ENCODE measurements at places on chromosomes 11 and 22.
A peak's percentile ranks its signal among the peaks of the same experiment; 100 is the strongest.

- no peak for DNase-seq
These were observed 689.3 kb downstream of the METTL15 start for GRCh38 chr11:28797536-28797935.

DNA sequence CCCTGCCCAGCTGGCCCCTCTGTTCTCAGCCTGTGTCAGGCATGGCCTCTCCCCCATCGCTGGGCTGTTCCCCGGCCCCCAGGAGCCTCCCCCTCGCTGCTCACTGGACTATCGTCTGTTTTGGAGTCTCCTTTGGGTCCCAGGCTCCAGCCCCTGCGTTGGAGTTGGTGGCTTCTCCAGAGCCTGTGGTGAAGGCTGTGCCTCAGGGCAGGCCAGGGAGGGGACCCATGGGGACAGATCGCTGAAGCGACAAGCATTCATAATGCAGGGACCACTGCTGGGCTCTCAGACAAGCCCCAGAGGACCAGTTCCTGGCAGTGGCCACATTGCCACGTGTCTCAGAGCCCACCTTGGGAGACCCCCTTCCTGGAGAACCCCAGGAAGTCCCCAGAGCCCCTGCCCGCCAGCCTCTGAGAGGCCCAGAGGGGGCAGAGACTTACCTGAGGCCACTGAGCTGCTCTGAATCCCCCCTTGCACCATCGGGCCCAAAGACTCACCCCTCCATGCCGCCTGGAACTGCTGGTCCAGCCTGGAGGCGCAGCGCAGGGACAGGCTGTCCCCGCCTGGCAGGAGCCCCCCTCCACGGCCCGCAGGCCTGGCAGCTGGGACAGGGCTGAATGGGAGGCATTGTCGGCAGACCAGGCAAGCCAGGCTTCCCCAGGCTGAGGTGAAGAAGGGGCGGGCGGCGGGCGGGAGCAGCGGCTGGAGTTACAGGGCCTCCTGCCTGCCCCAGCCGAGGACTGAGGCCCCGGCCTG is at the start of gene CHADL:
Gene CHADL, minus strand, starts transcription at position 555 of the 756 bp plus-strand sequence. Its CDS starts 50 bp downstream, at position 505.
- no peak for DNase-seq

DNA sequence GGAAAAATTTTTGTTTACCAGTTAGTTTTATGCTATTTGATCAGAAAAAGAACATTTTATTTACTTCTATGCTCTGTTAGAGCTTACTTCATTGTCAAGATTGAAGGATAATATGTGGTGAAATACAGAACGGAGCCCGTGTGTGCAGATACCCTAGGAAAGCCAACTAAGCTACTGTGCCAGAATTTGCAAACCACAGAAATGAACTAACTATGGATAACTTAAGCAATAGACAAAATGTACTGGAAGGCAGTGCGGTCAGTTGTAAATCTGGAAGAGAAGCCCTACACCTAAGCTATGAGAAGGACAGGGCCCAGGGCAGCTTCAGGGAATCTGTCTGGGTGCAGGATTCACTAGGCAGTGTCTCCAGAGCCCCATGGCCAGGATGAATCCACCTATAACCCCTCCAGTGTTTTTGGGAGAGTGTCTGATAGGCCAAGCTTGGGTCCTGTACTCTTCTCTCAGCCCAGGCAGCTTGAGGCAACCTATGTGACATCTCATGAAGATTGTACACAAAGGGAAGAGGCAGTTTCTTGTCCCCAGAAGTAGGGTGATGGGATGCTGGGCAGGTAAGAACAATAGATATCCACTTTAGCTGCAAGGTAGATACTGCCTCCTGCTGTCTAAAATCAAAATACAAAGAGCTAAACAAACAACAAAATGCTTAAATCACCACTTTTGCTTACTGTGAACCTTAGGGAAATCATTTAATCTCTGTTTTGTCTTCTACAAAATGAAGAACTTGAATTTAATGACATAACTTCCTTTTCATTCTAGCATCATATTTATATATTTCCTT is 12.1 kb downstream of the MMP7 start:
- no peak for DNase-seq

DNA sequence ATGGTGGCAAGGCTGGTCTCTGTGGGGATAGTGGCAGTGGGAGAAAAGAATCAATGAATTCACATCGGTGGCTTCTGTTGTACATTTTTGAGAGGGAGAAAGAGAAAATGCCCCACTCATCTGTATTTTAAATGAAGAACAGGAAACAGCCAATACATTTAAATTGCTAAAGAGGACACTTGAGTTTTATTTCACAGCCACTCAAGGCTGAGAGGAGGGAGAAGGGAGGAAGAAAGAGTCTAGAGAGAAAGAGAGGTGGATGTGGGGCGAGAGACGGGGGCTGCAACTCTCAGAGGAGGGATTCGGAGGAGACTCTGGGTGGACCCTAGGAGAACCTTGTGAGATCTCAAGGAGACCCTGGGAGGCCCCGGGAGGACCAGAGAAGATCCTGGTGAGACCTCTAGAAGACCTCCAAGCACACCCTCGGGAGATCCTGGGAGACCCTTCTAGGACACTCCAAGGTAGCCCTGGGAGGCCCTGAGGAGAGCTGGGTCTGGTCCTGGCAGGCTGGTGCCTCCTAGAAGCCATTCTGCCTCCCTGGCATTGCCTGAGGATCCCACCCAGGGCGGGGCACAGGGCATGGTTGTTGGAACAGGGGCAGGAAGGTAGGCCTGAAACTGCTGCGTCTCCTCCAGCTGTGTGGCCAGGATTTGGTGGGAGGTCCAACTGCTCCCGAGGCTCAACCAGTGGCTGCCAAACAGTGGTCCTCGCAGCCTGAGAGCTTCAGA is 91.0 kb upstream of the SHISAL1 start:
- no peak for DNase-seq

DNA sequence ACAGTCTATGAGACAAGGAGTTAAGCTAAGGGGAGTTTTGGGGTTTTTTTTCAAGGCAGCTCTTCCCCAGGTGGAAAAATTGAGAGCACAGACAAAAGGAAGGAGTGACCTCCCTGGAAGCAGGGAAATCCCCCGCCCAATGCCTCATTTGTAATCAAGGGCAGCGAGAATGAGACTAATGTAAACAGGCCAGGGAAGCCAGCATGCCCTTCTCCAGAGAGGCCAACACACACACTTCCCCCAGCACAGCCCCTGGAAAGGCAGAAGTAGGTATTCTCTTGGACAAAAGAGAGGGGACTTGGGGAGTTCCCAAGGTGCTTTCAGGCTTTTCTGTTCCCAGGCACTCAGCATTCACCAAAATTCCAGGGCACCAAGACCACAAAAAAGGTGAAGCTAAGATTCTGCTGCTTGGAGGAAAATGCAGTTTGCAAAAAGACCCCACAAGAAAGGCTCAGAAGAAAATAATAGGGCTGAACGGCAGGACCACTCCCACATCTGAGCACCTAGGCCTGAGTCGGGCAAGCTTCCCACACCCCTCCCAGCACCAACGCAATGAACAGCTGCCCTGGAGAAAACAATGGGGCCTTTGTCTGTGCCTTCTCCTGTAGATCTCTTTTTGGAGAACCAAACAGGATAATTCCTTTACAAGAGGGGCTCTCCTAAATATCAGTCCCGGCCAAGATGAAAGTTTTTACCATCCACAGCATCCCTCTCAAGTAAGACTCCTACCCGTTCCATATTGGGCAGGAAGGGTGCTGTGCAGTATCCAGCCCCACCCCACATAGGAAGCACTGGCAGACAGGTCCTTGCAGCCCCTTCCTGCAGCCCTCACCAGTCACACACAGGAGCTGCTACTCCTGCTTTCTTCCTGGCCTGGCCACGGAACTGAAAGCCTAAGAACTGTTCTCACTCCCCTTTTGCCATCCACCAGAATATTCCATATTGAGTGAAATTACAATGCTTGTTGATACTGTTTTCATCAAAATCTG is 70.7 kb upstream of the AKIP1 start:
- no peak for DNase-seq

- DNase-seq, result no peak
These were observed 34.8 kb upstream of the DDI1 start for GRCh38 chr11:104001561-104002056.

- DNase-seq, result no peak
These were observed 151.5 kb upstream of the CTSC start for GRCh38 chr11:88489030-88489429.

GRCh38 chr11:762421-763072 is 14.7 kb downstream of the GATD1 start:
- no peak for DNase-seq

- no peak for DNase-seq
These were observed 88.6 kb upstream of the KCNQ1OT1 start for GRCh38 chr11:2788168-2789071.

- DNase-seq, result no peak
These were observed 8.4 kb upstream of the IRAG1 start for GRCh38 chr11:10701982-10702381.

DNA sequence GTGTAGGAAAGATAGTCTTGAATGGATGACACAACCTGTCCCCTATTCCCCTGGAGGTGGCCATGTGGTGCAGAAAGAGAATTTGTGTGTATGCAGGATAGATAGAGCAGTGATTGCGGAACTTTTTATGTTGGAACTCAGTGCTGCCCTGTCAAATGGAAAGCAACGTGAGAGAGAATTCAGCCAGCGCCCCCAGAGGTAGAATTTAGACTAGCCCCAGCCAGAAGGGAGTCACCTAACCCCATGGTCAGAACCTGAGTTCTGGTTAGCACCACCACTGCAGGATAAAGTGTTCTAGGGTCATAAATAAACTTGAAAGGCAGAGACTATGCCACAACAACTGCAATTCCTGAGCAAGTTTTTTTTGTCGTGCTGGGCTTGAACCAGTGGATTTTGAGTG is 152.9 kb upstream of the GRIA4 start:
- no peak for DNase-seq

GRCh38 chr11:91023731-91024130 is 800.9 kb upstream of the CHORDC1 start:
- DNase-seq, result no peak

DNA sequence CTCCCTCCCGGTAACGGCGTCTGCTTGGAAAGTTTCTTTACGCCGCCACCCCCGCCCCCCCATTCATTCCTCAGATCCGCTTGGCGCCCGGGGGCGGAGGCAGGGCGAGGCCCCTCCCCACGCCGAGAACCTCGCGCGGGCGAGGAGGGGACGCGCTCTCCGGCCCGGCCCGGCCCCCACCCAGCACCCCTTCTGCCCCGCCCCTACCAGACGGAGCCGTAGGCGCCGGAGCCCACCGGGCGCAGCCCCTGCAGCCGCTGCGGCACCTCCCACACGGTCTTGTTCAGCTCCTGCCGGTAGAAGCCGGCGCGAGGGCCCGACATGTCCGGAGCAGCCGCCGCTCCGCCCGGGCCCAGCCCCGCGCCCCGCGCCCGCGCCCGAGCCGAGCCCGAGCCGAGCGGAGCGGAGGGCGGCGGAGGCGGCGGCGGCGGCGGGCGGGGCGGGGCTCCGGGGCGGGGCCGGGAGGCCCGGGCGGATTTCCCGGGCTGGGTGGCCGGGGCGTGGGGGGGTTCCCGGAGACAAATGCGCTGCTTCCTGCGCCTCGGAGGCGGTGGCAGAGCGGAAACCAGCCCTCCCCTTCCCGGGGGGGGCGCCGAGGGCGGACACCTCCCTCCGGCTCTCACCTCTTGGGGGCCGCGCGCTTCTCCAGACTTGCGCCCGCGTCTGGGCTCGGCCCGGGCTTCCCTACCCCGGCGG is at the start of gene MAPK11:
Gene MAPK11, minus strand, starts transcription at position 411 of the 696 bp plus-strand sequence. Its CDS starts 88 bp downstream, at position 323.
- DNase-seq, result peak; percentile 57

- no peak for DNase-seq
These were observed 74.1 kb downstream of the PRSS23 start for GRCh38 chr11:86874304-86875056.

DNA sequence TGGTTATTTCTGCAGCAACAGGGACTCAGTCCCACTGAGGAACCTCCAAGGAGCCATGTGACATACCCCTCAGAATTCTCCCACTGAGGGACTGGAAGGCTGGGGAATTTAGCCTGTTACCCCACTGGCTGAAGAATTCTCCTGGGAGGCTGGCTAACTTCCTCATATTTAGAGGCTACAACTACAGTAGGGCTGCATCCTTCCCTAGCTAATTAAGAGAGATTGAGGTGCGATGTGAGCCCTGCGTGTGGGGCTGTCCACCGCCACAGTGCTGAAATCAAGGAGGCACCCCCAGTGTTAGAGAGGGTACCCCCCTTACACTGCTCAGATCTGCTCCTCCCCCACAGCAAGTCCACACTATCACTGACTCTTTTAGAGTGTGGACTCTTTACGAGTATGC is 21.1 kb downstream of the EIF3F start:
- no peak for DNase-seq

- DNase-seq, result no peak
These were observed 433.6 kb upstream of the DDI1 start for GRCh38 chr11:103602840-103603239.

DNA sequence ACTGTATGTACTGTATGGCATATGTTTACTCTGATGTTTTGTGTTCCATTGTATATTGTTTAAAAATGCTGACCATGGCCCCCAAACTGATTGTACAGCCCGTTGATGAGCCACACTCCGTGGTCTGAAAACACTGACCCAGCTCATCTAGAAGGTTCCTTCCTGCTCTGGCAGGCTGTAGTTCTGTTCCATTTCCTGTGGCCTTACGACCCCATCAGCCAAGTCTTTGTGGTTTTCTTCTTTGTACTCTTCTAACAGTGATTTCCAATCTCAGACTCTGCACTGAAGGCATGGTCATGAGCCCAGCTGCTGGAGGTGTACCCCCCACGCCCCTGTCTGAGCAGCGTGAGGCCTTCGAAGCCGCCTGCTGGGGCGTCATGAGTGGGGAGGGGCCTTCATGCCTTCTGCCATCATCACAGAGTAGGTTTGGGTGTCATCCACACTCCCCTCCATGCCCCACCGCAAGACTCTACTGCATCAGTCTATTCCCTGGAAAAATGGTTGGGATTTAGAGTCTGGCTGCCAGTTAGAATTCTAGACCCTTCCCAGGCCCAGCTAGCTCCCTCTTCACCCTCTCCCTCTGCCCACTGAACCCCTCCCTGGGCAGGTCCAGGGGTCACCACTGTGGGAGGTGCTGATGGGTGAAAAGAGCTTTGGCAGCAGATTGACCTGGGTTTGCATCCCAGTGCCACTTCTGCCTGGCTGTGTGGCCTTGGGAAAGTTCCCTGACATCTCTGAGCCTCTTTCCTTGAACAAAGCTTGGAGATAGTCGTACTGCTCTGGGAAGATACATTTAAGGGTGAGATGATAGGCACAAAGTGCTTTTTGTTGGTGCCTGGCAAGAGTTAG is 11.3 kb upstream of the C11orf96 start:
- DNase-seq, result no peak

- DNase-seq, result no peak
These were observed 19.0 kb upstream of the SMIM35 start for GRCh38 chr11:118105657-118106305.

All from activated naive CD4-positive, alpha-beta T cell (primary cell).